ENCODE measurements at places on chromosomes 1 and 21.

DNA sequence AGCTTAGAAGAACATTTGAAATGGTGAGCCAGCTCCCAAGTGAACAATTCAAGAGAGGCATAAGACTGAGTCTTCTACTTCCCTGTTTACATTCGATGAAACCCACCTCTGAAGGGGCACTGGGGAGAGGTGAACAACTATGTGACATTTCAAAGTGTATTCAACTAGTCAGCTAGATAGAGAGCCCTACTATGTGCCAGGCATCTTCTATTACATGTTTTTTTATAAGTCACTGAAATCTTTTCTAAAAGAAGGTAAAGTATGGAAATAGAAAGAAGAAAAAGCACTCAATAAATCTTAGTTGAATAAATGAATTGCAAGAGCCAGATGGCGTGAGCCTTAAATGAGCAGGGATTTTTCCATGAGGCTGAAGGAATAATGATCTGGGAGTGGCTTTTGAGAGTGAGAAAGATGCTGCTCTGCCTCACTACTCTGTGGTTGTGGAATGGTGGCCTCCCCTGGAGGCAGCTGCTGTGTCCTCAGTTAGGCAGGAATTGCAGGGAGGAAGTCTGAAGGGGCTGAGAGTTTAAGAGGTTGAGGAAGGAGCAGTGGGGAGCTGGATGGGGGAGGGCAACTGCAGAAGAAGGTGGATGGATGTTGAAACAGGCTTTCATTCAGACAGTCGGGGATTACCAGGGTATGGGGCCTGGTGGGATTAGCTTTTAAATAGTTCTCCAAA, 10.4 kb upstream of the PTPRF start:
- no peak for DNase-seq

DNA sequence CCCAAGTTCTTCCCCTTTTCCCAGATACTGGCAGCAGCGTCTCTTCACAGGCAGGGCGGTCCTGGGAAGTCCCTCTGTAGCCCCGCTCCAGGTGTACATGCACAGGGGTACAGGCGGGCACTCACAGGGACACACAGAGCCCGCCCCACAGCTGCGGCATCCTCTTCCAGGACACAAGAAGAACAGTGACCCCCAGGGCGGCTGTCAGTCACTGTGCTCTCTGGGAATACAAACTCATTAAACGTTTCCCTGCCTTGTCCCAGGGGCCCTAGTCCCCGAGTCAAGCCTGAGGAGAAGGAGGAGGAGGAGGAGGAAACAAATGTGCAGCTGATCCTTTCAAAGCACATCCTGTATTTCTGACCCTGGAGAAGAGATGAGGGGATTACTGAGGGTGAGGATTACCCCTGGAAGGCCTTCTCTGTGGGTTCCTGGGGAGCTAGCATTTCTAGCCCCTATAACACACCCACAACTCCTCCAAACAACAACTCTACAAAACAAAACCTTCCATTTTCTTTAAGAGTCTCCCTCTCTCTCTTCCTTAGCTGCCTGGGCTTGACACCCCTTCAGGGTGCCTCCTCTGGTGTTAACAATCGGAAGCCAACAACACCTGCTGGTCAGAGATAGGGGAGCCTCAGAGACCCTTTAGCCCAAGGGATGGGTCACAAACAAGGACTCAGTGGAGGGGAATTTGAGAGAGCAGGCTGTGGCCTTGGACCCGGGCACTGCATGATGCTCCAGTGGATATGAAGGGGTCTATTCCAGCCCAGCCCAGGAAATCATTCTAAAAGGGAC, 28.4 kb upstream of the DMBX1 start:
- DNase-seq: no peak

DNA sequence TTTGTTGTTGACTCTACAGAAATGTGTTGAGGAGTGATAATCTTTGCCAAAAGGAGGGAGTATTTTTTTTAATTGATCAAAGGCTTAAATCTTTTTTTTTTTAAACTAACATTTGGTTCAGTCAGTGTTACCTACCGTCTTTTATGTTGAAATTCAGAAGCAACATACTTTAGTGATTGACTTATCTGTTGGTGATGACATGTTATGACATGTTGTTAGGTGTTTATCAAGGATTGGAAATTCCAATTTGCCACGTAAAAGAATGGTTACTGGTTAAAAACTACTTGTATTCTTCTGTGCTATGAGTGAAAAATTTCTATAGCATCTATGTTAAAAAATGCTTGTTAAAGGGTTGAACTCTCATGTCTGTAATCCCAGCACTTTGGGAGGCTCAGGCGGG, 61.2 kb downstream of the DNM3 start:
- DNase-seq: no peak

DNA sequence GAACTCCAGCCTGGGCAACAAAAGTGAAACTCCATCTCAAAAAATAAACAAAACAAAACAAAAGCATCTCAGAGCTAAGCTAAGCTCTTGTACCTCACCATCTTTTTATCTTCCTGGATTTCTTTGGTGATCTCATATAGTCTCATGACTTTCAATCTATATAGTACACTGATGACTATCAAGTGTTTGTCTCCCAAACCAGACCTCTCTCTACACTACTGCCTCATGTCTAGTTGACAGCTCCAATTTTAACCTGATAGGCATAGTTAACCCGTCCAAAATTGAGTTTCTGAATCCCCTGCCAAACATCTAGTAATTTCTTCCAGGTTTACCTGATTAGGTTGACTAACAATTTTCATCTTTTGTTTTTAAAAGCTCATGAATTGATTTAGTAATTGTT, 151.7 kb downstream of the COP1 start:
- no peak for DNase-seq

- no peak for DNase-seq
These were observed 5.1 kb downstream of the PEF1 start for GRCh38 chr1:31639543-31639942.

GRCh38 chr1:96510391-96510790, 211.2 kb upstream of the PTBP2 start:
- no peak for DNase-seq

- no peak for DNase-seq
These were observed 23.6 kb downstream of the COL6A2 start for GRCh38 chr21:46121286-46122221.

DNA sequence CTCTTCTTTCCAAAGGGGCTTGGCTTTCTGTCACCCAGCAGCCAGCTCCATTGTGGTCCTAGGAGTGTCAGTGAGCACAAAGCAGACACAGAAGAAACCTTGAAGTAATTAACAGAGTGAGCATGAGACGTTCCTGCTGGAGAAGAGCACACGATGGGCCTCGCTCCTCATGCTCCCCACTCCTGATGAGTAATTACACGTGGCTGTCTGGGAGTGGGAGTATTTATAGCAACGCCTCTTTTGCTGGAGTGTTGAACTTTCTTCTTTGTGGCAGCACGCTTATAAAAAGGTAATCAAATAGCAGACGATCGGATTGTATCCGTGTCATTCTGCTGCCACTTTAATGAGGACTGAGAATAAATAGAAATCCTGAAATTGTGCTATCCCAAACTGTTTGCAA, 185.8 kb downstream of the CAMTA1 start:
- DNase-seq: no peak

DNA sequence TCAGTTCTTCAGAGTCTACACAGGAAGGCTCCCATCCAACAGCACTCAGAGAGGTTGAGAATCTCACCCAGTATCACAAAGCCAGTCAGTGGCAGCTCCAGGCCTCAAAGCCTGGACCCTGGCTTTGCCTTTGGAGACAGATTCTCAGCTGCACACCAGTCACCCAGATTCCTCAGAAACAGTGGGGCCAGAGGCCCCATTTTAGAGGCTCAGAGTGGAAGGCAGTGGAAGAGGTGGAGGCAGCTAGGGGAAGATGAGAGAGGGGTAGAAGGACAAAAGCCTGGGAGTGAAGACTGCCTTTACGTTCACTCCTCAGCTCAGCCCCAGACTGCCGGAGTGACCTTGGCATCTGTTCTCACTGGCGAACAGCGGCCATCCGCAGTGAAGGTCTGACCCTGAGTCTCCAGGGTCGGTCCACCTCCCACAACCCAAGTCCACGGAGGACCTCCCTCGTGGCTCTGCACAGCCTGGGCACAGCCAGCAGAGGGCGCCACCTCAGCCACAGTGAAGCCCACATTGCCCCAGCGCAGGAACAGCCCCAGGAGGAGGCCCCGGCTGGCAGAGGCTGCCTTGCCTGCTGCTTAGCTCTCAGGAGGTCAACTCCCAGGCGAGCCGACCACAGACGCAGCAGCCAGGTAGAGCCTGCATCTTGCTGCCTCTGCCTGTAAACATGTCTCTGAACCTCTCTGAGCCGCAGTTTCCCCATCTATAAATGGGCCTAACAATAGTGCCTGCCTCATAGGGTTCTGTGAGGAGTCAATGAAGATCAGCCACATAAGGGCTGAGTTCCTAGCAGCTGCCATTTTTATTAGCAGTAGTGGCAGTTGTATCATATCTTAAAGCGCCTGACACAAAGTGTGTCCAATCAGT, 5.9 kb upstream of the FNDC5 start:
- DNase-seq: no peak

GRCh38 chr1:2503554-2504224, 22.7 kb downstream of the PANK4 start:
- no peak for DNase-seq

GRCh38 chr1:23544444-23545389, 13.7 kb upstream of the E2F2 start:
- peak; percentile 58 for DNase-seq

DNA sequence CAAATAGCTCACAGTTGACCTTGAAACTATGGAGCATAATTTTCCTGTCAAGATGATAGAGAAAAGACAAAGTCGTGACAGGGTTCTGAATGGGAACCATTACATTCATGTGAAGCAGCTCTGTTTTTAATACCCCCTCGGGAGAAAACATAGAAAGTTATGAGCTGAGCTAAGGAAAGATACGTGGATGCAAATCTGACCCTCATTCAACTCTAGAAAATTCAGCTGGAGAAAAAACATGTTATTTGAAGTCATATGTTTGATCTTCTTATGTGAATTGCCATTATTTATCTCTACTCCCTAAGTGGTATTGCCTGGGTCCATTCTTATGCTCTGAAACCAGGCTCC, 48.0 kb upstream of the LRRC52 start:
- no peak for DNase-seq

DNA sequence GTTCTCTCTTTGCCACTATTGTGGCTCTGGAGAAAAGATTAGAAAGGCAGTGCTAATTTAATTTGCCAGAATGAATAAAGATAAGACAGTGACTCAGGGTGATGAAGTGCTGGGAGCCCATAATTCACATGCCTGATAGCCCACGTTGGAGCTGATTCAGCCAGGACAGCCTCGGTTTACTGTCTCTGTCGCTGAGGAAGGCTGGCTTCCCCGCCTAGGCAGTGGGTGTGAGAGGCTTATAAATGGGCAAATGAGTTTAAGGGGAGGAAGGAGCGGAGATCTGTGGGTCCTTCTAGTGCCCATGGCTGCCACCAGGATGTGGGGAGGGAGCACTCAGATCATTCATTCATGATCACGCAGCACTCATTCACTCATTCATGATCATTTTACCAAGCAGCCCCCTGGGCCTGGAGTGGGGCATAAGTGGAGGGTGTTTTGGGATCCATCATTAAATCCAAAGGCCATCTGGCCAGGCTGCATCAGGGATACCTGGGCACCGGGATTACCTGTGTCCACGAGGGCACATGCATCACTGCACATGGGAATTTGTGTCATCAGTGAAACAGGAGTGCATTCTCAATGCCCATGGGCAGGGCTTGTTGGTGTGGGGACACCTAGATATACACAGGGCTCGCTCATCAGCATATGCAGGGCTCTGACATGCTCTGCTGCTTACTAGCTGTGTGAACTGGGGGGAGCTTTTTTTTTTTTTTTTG, 315.4 kb downstream of the MATN1 start:
- DNase-seq: no peak

DNA sequence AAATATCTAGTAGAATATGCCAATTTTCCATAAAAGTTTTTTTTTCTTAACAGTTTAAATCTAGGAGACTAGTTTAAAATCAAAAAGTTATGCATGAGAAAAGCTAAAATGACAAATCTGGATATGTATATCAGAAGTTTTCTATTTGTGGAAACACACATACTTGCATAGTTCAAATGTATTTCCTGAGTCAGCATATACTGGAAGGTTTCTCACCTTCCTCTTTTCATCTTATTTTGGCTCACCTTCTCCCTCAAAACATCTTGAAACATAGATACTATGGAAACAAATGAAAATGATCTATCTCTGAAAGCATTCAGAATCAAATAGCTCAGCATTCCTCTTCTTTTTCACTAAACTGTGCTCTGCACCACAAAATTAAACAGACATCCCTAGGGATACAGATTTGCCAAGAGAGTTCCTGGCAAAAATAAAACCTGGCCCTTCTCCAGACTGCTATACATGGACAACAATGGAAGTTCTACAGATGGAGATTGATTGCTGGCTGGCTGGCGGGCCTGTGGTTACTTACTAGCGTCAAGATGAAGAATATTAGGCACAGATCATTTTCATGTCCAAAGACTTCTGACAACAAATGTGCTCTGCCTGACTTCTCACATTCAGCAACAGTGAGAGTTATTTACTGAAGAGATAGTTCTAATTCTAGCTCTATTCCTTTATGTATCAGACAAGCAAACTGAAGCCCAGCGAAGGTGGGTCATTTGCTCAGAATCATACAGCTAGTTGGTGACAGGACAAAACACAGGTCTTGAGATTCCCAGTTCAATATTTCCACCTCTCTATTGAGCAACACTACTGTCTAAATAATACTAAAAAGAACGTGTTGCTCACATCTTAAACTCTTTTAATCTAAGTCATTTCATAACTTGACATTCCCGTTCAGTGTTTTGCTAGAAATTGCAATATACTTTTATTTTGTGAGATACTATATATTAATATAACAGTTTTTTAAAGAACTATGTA, 26.6 kb downstream of the DIPK1A start:
- DNase-seq: peak; percentile 73

GRCh38 chr21:34072145-34073031, 990 bp upstream of the MRPS6 start:
- no peak for DNase-seq

- peak; percentile 23 for DNase-seq
These were observed 6.6 kb upstream of the NUP133 start for GRCh38 chr1:229514578-229515275.

GRCh38 chr1:200626853-200627534, 6.4 kb upstream of the KIF14 start:
- no peak for DNase-seq

DNA sequence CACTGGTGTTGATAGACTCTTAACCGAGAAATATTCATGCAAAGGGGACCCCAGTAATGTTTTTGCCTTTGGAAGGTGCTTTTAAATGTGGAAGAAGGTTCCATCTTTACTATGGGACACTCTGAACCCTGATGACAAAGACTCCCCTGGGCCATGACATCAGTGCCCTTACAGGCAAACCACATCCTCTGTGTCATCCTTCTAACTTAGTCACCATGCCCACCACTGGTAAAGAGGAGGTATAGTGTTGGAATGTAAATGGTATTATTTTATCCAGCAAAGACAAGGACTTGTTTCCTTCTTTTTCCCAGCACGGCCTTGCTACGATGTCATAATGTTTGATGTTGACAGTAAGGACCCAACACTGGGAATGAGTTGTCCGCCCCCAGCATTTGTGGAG, 12.6 kb downstream of the METTL13 start:
- DNase-seq: no peak
